ENCODE measurements at places on chromosomes 4 and X. TPM values are rescaled to one million over a fixed set of nuclear protein-coding genes. Genes with fewer than 3 reads are reported as not detected.

- DNase-seq: no peak
Observed at GRCh38 chr4:42646013-42646784, 10.7 kb downstream of the ATP8A1 start.

- no peak for DNase-seq
Observed at GRCh38 chr4:120843849-120844527, 78.5 kb downstream of the PRDM5 start.

DNA sequence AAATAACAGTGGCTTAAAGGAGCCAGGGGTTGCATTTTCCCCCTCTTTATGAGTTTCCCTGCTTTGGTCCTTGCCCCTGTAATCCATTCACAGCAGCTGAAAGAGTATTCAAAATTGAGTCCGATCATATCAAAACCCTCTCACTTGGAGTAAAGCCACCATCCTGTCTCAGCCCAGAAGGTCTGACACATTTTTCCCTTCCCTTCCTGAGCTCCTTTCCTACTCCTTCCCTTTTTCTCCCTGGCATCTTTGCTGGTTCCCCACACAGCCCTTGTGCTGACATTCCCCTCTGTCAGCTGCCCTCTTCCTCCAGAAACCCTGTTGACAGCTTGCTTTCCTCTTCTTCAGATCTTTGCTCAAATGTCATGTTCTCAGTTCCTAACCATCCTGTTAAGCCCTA is 295.6 kb downstream of the EVC2 start:
- no peak for DNase-seq

GRCh38 chrX:125998432-125998831 is 167.7 kb downstream of the DCAF12L2 start:
- DNase-seq: no peak

DNA sequence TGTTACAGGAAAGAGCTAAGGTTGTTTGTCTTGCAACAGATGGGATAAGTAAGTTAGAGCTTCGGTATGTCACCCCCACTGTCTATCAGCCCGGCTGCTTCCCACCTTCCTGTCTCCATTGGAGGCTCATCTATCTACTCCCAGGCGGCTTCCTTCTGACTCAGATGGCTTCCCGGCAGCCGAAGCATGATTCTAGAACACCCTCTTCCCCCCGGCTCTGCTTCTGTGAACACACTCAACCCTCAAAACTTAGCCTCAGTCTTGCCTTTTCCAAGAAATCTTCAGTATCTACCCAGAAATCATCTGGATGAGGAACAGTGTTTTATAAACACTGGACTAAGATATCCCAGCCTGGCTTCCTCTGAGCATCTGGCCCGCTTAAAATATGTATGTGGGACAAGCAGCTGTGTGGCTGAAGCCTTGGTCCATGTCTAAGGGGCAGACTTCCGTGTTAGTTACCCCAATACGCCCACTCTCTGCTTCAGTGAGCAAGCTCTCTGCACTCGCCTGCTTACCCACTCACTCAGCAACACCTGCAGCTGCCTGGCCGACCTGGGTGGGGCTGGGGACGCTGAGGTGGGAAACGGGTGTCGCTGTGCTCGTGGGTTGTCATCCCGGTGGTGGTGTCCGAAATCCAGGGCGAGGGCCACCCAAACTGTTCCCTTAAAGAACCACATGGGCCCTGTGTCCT is 12.0 kb upstream of the SLC2A9 start:
- DNase-seq: no peak

- no peak for DNase-seq
Observed at GRCh38 chrX:37353646-37354045, 4.5 kb downstream of the PRRG1 start.

GRCh38 chrX:74231625-74232024 is 72.4 kb upstream of the ZCCHC13 start:
- DNase-seq: no peak

GRCh38 chr4:146165840-146166239 is 9.7 kb upstream of the LSM6 start:
- DNase-seq: no peak

- no peak for DNase-seq
Observed at GRCh38 chr4:8314691-8315255, 45.2 kb downstream of the HTRA3 start.

DNA sequence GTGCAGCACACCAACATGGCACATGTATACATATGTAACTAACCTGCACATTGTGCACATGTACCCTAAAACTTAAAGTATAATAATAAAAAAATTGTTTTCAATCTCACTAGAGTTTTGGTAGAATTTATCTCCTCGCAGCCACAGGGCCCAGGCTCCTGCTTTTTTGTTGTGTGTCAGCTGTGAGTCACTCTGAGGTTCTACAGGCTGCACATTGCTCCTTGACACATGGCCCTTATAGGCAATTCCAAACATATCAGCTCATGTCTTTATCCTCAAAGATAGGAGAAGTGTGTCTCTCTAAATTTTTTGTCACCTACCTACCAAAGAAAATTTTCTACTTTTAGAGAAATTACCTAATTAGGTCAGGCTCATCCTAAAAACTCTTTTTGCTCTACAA is 252.1 kb upstream of the ADGRL3 start:
- DNase-seq: no peak

- DNase-seq: no peak
Observed at GRCh38 chr4:76723373-76723772, 174.6 kb downstream of the SOWAHB start.

DNA sequence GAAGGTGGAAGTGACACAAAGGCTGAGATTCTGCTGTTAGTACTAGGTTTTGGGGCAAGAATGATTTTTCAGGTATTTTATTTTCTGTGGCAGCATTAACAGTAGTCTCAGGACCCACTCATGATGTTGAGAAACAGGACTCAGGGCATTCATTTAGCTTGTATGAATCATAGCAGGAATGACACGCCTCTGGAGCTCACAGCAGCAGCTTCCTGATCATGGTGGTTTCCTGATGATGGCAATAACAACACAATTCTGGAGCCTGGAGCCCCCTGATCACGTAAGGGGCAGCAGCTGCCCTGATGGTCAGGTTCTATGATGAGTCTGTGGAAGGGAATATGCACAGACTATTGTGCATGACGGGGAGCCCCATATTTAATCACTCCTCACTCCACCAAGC is 47.0 kb downstream of the TASL start:
- DNase-seq: no peak

DNA sequence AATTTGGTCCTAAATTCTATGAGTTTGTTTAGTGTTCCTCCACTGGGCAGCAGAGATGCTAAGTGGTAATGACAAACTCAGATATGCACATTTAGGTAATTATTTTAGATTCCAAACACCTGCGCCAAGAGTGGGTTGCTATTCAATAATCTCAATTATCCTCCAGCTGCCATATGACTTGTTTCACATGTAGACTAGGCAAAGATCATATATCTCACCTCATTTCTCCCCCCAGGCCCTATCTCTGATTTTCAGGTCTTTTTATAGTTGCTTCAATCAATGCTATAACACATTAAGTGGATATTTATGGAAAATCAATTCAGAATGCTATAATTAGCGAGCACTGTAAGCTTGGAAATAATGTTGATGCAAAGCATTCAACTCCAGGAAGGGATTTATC is 217.6 kb downstream of the KCTD8 start:
- no peak for DNase-seq

DNA sequence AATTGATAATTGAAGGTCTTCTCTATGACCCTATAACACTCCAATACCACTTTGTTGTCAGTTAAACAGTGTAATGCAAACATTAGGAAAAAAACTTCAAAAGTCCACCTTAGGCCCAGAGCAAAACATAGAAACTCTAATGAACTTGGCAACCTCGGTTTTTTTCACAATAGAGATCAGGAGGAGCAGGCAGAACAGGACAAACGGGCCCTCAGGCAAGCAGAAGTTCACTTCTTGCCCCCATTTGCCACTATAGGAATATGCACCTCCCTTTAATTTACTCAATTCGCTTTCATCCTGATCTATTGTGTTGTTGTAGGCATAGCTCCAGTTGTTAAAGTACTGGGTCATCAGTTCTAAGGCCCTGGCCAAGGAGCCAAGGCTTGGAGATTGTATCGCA is 18.2 kb downstream of the ACOX3 start:
- no peak for DNase-seq

DNA sequence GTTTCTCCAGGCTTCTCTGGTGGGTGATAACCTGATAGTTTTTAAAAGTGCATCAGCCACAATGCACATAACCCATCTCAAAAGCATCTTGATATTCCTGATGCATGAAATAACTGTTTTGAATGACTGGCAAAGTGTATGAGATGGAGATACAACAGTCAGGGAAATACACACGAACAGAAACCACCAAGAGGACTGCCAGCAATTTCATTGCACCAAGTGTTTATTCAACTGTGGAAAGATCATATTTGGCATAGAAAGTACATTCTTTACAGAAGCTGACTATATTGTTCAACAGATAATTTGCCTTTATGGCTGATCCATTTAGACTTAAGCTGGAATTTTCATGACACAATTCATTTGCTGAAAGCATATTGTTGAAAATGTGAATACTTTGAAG is 139.5 kb downstream of the SLIT2 start:
- DNase-seq: no peak

- DNase-seq: no peak
Observed at GRCh38 chr4:47744253-47744652, 93.6 kb downstream of the CORIN start.

GRCh38 chr4:37475087-37475486 is 211.1 kb downstream of the RELL1 start:
- DNase-seq: no peak

- no peak for DNase-seq
Observed at GRCh38 chr4:7377223-7377865, 57.4 kb downstream of the PSAPL1 start.

DNA sequence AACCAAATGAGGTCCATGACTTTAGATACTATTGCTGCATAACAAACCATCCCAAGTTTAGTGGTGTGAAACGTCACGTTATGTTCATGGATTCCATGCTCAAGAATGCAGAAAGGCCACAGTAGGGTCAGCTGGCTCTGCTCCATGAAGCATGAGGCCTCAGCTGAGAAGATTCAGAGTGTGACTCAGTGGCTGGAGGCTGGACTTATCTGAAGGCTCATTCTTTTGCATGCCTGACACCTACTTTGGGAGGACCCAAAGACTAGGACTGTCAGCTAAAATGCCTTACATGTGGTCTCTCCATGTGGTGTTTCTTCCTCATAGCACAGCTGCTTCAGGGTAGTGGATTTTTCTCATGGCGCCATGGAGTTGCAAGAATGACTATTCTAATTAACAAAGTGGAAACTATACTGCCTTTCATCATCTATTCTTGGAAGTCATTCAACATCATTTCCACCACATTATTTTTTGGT is 11.5 kb upstream of the CCDC149 start:
- DNase-seq: no peak

- no peak for DNase-seq
Observed at GRCh38 chr4:176433983-176434382, 114.2 kb downstream of the SPCS3 start.

GRCh38 chr4:80909938-80910337 is 120.6 kb upstream of the BMP3 start:
- no peak for DNase-seq

GRCh38 chr4:185796176-185796575 is 15.8 kb downstream of the SORBS2 start:
- DNase-seq: no peak

DNA sequence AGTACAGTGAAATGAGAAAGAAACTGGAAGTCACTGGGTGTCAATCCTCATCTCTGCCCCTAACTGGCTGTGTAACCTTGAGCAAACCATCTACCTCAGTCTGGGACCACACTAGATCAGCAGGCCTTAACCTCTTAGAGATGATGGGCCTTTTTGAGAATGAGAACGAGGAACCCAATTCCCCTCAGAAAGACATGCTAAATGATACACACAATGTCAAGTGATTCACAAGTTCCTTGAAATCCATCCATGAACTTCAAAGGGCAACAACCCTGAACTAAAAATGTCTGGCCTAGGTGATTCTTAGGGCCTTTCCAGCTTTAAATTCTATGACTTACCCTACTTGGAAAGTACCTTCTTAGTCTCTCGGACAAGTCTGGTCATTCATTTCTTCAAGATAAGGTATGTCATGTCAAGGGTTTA is 47.4 kb downstream of the ACSL4 start:
- no peak for DNase-seq

- DNase-seq: no peak
Observed at GRCh38 chr4:185039508-185040273, 21.4 kb downstream of the HELT start.

DNA sequence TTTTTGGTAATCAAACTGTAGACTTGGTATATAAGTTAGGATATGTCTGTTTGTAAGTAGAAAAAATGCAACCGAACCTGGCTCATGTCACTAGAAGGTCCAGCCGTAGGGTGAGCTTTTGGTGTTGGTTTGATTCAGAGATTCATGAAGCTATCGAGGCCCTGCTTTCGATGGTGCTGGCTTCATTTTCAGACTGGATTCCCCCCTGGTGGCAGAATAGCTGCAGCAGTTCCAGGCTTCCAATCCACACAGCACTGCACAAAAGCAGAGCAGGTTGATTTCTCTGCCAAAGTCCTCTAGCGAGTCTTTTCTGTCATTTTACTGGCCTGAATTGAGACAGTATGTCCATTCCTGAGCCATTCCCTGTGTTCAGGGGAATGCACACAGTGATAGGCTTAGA is 33.1 kb downstream of the PDK3 start:
- no peak for DNase-seq

- no peak for DNase-seq
Observed at GRCh38 chrX:109681475-109682081, 51.5 kb downstream of the ACSL4 start.

GRCh38 chrX:80803495-80803894 is 6.2 kb downstream of the BRWD3 start:
- no peak for DNase-seq

GRCh38 chr4:54632537-54632936 is 25.2 kb upstream of the KIT start:
- no peak for DNase-seq

The TRPC5OS gene
- polyA plus RNA-seq: not detected

The ADH7 gene
- not detected for polyA plus RNA-seq

The GAGE2A gene
- not detected for polyA plus RNA-seq

The RS1 gene
- not detected for polyA plus RNA-seq

The PRDM8 gene
- polyA plus RNA-seq: 13.7 TPM

The TTC29 gene
- polyA plus RNA-seq: not detected
